ENCODE measurements at places on chromosomes 4 and X. TPM values are rescaled to one million over a fixed set of nuclear protein-coding genes. Genes with fewer than 3 reads are reported as not detected.

DNA sequence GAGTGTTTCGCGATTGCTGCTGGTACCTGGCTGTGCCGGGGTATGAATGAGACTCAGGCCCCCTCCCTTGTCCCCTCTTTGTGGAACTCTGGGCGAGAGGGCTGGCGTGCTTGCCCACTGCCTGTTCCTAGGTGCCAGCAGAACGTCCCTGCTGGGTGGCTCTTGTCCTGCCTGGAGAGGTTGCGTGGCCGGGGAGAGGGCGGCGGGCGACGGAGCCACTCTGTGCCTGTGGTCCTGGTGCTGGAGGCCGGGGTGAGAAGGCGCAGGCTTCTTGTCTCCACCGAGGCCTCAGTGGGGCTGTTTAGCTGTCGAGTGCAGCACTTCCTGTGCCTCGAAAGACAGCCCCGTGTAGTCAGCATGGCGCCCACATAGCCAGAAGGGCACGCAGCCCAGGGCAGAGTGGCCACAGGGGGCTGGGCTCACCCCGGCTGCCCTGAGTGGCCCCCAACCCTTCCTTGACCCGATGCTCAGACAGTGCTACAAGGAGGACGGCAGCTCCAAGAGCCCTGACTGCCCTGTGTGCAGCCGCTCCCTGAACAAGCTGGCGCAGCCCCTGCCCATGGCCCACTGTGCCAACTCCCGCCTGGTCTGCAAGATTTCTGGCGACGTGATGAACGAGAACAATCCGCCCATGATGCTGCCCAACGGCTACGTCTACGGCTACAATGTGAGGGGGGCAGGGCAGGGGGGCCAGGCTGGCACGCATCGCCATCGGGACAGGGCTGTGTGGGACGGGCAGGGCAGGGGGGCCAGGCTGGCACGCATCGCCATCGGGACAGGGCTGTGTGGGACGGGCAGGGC, 8.9 kb upstream of the UVSSA start:
- DNase-seq, result no peak

DNA sequence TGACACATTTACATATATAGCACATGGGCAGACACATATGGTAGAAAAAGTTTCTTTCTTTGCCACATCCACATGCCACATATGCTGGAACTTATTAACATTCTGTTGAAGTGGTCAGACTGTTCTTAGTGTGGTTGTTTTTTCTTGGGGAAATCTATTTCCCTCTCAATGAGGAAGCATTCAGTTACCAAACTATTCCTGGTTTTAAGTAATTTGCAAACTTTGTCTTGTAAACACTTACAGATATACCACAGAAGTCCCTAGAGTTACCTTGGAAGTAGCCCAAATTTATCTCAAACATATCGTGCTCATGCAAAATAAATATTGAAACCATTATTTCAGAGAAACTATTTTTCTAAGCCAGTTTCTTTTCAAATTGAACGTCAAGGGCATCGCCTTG, 625.5 kb upstream of the INTU start:
- DNase-seq, result no peak

DNA sequence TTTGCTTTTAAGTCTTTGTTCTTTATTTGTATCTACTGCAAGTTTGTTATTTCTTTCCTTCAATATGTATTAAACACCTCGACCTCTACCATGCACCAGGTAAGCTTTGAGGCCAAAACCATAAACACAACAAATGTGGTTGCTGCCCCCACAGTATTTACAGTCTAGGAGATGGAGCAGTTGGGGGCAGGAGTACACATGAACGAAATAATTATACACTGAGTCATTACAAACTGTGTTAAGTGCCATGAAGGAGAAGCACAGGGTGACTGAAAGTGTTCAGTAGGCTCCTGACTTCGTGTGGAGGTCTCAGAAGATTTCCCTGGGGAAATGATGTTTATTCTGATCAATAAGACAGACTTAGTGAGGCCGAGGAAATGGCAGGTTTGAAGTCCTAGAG, 30.3 kb downstream of the SLC25A43 start:
- DNase-seq, result no peak

DNA sequence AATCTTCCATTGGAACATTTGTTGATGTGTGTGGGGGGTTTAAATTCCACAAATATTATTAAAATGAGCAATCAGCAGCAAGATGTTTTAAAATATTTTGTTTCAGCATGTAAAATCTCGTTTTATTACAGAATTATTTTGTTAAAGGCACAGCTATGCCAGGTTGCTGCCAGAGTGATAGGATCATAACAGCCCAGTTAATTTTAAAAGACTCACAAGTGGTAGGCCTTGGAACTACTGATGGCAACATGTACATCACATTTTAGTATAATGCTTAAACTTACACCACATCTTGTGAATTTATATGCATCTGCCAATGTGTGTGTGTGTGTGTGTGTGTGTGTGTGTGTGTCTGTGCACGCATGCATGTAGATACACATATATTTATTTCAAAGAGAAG, 97.8 kb upstream of the SPRY1 start:
- no peak for DNase-seq

GRCh38 chr4:182556580-182556979, 313.4 kb downstream of the TENM3 start:
- no peak for DNase-seq

DNA sequence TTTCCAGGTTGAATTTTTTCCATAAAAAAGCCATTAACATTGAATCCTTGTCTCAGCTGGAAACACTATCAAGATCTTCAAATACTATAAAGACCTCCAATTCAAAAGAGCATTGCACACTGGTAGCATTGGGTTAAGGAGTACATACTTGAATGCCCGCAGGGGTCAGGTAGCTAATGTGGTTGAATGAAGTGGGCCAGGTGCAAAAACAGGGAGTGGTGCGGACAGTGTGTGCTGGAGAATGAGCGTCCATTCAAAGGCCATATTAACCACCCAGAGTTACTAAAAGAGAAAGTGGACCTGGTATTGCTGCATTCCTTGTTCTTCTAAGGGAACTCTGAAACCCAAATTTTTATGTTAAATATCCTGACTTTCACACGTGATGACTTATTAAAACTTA, 91.6 kb downstream of the NYX start:
- no peak for DNase-seq

DNA sequence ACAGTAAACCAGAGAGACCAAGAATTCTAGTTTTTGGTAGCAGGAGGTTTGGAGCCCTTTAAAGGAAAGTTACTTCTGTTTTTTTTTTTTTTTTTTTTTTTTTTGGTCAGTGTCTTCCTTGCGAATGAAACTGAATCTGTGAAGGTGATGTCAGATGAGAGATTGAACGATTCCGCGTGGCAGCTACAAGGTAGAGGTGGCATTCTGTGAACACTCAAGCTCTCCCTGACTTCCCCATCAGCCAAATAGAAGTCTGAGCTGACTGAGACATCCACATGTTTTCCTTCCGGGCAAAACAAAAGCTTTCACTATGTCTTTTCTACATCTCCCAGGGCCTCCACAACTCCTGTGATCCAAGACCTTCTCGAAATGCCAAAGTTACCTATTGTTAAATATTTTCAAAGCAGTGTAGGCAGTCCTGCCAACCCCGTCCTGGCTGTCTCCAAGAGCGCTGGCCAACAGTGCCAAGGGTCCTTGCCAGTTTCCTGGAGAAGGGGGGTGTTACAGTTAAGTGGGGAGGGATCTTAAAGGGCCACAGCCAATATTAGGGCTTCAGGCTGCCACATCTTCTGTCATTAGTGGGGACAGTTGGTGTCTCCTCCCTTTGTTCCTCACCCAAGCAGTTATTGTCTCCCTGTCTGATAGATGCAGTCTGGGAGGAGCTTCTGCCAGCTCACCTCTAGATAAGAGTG, 102.9 kb upstream of the SLC34A2 start:
- DNase-seq, result no peak

The ATP1B4 gene
- total RNA-seq, result not detected
